ENCODE measurements at places on chromosomes 1 and 21. TPM values are rescaled to one million over a fixed set of nuclear protein-coding genes. Genes with fewer than 3 reads are reported as not detected.
A peak's percentile ranks its signal among the peaks of the same experiment; 100 is the strongest.

Gene NFASC
- total RNA-seq, result 23.9 TPM

DNA sequence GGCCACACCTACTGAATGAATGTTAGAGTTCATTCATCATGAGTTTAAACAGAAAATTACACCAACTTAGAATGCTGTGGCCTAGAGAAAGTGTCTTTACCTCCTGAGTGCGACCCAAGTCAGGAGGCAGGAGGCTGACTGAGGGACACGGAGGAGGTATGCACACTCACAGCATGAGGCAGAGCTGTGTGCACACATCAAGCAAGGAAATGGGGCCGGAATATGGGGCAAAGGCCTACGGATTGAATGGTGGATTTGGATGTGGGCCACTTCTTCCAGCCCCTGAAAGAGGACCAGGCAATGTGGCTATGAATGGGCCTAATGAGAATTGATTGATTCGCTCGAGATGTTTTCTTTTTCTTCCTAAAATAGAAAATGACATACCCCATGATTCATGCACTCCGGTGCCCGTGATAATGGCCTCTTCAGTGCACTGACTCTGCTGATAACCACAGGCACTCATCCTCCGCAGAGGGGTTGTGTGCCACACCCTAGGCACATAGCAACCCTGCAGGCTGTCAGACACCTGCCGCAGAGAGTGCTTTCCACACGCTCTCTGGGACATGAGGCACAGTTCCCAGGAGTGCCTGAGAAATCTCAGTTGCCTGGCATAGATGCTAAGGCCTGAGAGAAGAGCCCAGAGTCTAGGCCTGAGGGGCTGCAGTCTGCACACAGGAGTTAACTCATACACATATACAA is 155.5 kb downstream of the GLUL start:
- no peak overlapping the region for H3K27ac ChIP-seq
- H3K4me3 ChIP-seq, result no peak overlapping the region
- DNase-seq, result no peak
- H3K4me1 ChIP-seq, result peaks cover 7% of the 10 kb centered on the region
- H3K27me3 ChIP-seq, result no peaks in the 10 kb centered on the region

GRCh38 chr1:18643154-18644012 is 12.7 kb downstream of the PAX7 start:
- H3K36me3 ChIP-seq, result no peaks in the 10 kb centered on the region
- H3K4me3 ChIP-seq, result peak overlapping the region; percentile 16
- peaks cover 100% of the 10 kb centered on the region for H3K27me3 ChIP-seq
- peaks cover 29% of the 10 kb centered on the region for H3K4me1 ChIP-seq
- H3K27ac ChIP-seq, result no peak overlapping the region

DNA sequence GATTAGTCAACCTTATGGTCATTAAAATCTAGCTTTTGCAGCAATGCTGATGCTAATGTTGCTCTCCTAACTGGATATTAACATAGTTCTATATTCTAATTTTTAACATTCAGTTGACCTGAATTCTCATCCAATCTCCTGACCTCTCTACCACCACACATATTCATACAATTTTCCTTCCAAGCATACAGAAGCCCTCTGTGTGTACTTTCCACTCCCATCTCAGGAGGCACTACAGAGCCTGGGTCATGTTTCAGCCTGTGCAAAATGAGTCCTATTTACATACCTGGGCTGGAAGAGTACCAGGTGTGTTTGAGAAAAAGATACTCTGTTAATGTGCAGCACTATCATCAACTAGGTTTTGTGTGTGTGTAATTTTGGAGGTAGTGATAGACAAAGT is 486.3 kb downstream of the NEGR1 start:
- no peaks in the 10 kb centered on the region for H3K4me1 ChIP-seq
- no peak for DNase-seq
- no peaks in the 10 kb centered on the region for H3K36me3 ChIP-seq
- no peak overlapping the region for H3K4me3 ChIP-seq

- no peaks in the 10 kb centered on the region for H3K27me3 ChIP-seq
- H3K36me3 ChIP-seq, result no peaks in the 10 kb centered on the region
- no peak overlapping the region for H3K4me3 ChIP-seq
- H3K27ac ChIP-seq, result no peak overlapping the region
- H3K4me1 ChIP-seq, result peaks cover 35% of the 10 kb centered on the region
Observed at GRCh38 chr1:226816576-226816975, 53.8 kb upstream of the PSEN2 start.

DNA sequence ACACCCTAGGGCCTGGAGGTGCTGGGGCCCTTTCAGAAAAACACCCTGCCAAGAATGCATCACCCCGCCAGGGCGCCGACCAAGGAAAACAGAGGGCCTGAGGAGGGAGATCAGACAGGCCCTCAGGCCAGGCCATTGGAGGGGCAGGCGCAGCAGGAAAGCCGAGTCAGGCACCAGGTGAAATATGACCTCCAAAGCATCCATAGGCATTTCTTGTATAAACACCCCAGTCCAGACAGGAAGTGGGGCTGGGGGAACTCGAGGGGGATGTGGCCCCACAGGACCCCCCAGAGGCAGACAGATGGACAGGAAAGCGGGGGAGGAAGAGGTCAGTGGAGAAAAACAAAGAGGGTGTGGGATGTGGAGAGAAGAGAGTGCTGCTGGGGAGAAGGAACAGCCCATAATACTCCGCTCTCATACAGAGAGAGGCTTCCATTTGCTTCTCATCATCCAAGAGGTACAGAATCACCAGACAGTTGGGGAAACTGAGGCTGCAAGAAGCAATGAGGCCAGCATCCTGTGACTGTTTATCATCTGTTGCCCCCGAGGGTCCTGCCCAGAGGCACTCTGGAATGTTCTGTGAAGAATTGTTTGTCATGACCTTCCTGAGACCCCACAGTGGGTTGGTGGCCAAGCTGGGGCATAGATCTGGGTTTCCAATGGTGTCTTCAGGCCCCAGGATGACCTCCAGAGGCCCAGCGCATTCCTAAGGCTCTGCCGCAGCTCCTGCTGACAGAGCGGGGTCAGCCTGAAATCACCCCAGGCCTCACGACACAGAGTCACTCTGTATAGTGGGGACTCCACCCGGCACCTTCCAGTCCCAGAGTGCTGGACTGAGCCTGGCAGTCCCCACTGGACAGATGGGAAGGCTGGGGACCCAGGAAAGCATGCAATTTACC is 18.0 kb downstream of the TRIM62 start:
- H3K4me1 ChIP-seq, result peaks cover 10% of the 10 kb centered on the region
- no peak overlapping the region for H3K27ac ChIP-seq
- no peak for DNase-seq
- peaks cover 13% of the 10 kb centered on the region for H3K36me3 ChIP-seq
- no peaks in the 10 kb centered on the region for H3K27me3 ChIP-seq

Gene CXADR
- 87.7 TPM for total RNA-seq

DNA sequence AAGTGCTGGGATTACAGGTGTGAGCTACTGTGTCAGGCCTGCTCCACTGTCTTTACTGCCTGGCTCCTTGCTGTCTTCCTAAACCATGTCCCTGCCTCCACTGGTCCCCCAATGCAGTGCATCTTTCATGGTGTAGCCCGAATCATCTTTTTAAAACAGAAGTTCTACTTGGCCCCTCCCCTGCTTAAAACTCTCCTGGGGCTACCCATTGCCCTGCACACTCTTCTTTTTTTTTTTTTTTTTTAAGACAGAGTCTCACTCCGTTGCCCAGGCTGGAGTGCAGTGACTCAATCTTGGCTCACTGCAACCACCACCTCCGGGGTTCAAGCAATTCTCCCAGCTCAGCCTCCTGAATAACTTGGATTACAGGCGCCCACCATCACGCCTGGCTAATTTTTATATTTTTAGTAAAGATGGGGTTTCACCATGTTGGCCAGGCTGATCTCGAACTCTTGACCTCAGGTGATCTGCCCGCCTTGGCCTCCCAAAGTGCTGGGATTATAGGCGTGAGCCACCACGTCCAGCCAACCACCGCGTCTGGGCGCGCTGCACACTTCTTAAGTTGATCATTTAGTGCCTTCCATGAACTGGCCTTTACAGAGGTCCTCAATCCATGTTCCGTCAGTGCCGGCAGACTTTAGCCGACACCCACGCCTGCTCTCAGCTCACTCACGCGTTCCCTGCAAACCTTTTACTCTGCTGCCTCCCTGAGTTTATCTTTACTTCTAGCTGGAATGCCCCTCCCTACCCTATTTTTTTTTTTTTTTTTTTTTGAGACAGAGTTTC is 2.4 kb downstream of the FCN3 start:
- no peak overlapping the region for H3K4me3 ChIP-seq
- no peak for DNase-seq
- H3K27ac ChIP-seq, result no peak overlapping the region
- no peaks in the 10 kb centered on the region for H3K36me3 ChIP-seq
- H3K27me3 ChIP-seq, result no peaks in the 10 kb centered on the region

- no peaks in the 10 kb centered on the region for H3K27me3 ChIP-seq
- no peak overlapping the region for H3K27ac ChIP-seq
- H3K4me1 ChIP-seq, result peaks cover 19% of the 10 kb centered on the region
- no peaks in the 10 kb centered on the region for H3K36me3 ChIP-seq
- no peak for DNase-seq
- H3K4me3 ChIP-seq, result no peak overlapping the region
Observed at GRCh38 chr1:89765774-89766173, 55.1 kb upstream of the LRRC8D start.

Gene PGLYRP4
- total RNA-seq, result 25.0 TPM

GRCh38 chr1:96361271-96361856 is 360.2 kb upstream of the PTBP2 start:
- H3K27ac ChIP-seq, result no peak overlapping the region
- no peak for DNase-seq
- H3K4me1 ChIP-seq, result peaks cover 9% of the 10 kb centered on the region
- H3K36me3 ChIP-seq, result no peaks in the 10 kb centered on the region
- H3K27me3 ChIP-seq, result no peaks in the 10 kb centered on the region

GRCh38 chr1:207861442-207862177 is 49.3 kb downstream of the CD34 start:
- no peak overlapping the region for H3K4me3 ChIP-seq
- H3K27me3 ChIP-seq, result no peaks in the 10 kb centered on the region
- peaks cover 22% of the 10 kb centered on the region for H3K36me3 ChIP-seq

Gene PLA2G2C
- not detected for total RNA-seq

- H3K36me3 ChIP-seq, result no peaks in the 10 kb centered on the region
- H3K4me3 ChIP-seq, result no peak overlapping the region
- H3K4me1 ChIP-seq, result peaks cover 40% of the 10 kb centered on the region
- no peak overlapping the region for H3K27ac ChIP-seq
- DNase-seq, result peak; percentile 20
Observed at GRCh38 chr21:44018813-44019567, 6.9 kb downstream of the TRAPPC10 start.

Gene MYBPH
- total RNA-seq, result not detected

- peaks cover 4% of the 10 kb centered on the region for H3K4me1 ChIP-seq
- no peak for DNase-seq
- no peaks in the 10 kb centered on the region for H3K27me3 ChIP-seq
- H3K27ac ChIP-seq, result no peak overlapping the region
Observed at GRCh38 chr1:67059346-67059745, 5.4 kb upstream of the SLC35D1 start.

Gene EFNA3
- 28.8 TPM for total RNA-seq

DNA sequence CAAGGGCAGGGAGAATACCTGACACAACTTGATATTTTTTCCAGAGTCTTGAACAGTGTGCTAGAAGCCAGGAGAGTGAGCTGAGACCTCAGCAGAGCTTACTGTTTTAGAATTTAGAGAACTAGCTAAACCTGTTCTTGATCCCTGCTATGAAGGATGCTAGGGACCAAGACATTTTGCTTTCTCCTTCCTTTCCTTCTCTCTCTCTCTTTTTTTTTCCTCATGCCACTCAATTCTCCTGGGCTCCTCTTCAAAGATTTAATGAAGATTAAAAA is 99.0 kb downstream of the NGF start:
- no peak for DNase-seq
- no peaks in the 10 kb centered on the region for H3K36me3 ChIP-seq
- H3K4me1 ChIP-seq, result peaks cover 6% of the 10 kb centered on the region
- no peak overlapping the region for H3K4me3 ChIP-seq
- no peaks in the 10 kb centered on the region for H3K27me3 ChIP-seq

Gene ZNF684
- total RNA-seq, result 3.2 TPM

Gene B3GALT2
- not detected for total RNA-seq

Gene ZNF670
- total RNA-seq, result 2.1 TPM

DNA sequence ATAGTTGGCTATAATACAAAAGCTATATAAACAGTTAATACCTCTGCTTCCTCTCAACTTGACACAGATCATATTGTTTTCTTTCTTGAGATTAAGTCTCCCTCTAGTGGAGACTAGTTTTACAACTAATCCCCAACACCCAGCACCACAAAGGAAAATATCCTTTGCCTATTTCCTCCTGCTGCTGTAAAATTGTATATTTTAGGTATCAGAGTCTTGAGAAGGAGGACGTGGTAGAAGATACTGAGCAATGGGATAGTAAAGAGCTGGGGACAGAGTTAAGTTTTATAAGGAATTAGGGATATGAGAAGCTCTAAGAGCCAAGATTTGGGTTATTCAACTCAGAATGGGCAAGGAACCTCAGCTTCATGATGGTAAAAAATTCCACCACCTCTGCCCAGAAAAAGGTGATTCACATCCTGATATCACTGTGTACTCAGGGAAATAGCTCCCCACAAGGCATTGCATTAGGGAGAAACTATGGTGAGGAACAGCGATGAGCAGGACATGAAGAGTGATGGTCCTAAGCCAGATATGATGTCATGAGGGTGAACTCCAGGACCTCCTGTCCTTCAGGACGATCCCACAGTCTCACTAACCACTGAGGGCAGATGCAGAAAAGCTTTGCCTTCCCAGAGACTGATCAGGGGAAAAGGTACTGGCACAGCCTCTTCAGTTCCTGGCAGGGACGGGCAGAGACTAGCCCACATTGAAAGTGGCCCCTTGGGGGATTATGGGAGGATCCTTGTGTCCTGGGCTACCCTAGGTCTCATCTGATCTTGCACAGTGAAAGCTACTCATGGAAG is 14.7 kb upstream of the CFAP126 start:
- no peaks in the 10 kb centered on the region for H3K36me3 ChIP-seq
- no peaks in the 10 kb centered on the region for H3K27me3 ChIP-seq
- H3K4me1 ChIP-seq, result peaks cover 16% of the 10 kb centered on the region
- peak overlapping the region; percentile 58 for H3K27ac ChIP-seq
- no peak for DNase-seq

DNA sequence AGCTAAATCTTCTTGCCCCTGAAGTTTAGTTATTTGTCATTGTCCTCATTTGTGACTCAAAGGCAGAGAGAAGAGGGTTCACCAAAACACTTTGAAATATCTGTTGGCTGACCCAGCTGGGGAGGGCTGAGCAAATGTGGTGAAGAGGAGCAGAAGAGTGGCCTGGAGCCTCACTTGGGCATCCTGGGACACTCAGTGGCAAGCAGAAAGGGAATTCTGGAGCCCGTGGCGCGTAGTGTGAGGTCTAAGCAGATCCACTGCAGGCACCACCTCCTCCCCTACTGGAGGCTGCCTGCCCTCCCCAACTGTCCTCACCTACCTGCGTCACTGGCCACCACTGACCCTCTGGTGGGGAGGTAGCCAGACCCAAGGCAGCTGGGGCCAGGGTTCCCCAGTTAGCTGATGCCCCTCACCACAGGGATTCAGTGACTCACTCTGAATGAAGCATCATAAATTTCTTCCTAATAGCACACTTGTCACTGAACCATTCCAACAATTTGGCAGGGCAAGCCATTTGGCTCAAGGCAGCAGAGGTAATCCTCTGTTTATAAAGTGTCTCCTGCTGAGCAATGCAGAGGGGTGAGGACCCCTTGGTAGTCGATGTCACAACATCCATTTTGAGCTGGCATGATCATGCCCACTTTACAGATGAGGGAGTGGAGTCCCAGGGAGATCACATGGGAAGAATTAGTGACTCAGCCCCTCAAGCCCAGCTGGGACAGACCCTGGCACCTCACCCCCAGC is 80.3 kb downstream of the NENF start:
- no peak overlapping the region for H3K4me3 ChIP-seq
- H3K4me1 ChIP-seq, result peaks cover 13% of the 10 kb centered on the region

GRCh38 chr1:145927916-145928643 is 796 bp upstream of the RBM8A start:
- no peak for DNase-seq
- peaks cover 18% of the 10 kb centered on the region for H3K36me3 ChIP-seq
- no peaks in the 10 kb centered on the region for H3K27me3 ChIP-seq
- peak overlapping the region; percentile 97 for H3K27ac ChIP-seq
- peaks cover 20% of the 10 kb centered on the region for H3K4me1 ChIP-seq
